Stimulated activated CD8-positive, alpha-beta memory T cell treated with anti-CD3 and anti-CD28 coated beads, Interleukin-15, amount 100 ng/mL, for 4 hours (primary cell): ENCODE measurements at places on chromosomes 12 and 14.

DNA sequence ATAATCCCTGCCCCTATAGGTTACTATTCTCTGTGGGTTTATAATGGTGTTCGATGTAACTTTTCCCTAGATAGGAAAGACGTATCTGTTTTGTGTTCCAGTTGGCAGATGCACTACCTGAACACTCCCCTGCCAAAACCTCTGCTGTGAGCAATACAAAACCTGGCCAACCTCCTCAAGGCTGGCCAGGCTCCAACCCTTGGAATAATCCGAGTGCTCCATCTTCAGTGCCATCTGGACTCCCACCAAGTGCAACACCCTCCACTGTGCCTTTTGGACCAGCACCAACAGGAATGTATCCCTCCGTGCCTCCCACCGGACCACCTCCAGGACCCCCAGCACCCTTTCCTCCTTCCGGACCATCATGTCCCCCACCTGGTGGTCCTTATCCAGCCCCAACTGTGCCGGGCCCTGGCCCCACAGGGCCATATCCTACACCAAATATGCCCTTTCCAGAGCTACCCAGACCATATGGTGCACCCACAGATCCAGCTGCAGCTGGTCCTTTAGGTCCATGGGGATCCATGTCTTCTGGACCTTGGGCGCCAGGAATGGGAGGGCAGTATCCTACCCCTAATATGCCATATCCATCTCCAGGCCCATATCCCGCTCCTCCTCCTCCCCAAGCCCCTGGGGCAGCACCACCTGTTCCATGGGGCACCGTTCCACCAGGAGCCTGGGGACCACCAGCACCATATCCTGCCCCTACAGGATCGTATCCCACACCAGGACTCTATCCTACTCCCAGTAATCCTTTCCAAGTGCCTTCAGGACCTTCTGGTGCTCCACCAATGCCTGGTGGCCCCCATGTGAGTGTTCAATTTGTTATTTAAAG lies 11.3 kb downstream of the MAPK1IP1L start:
- no peak for DNase-seq

DNA sequence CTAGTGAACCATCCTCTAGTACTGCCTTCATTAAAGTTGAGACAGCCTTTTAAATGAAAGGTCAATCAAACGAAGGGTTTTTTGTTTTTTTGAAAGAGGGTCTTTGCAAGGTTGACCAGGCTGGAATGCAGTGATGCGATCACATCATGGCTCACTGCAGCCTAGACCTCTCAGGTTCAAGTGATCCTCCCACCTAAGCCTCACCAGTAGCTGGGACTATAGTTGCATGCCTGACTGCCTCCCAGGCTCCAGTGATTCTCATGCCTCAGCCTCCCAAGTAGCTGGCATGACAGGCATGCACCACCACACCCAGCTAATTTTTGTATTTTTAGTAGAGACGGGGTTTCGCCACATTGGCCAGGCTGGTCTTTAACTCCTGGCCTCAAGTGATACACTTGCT lies 114.6 kb upstream of the SINHCAF start:
- no peak for DNase-seq

GRCh38 chr12:57898308-57898970 lies 42.9 kb upstream of the ATP23 start:
- DNase-seq: no peak

DNA sequence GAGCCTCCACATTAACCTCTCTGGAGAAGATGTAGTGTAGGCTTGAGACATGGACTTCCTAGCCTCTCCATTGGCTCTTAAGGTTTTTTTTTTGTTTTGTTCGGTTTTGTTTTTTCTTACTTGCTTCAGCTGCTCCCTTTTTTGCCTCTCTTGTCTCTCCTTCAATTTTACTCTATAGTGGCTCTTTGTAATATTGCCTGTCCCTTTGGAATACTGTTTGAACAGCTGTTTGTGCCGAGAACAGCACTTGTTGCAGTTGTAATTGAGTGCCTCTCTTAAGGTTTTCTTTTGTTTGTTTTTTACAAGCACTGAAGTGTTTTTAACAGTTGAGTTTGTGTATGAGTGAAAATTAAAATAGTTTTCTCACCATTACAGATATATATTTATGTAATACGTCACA lies 567.7 kb downstream of the LRFN5 start:
- DNase-seq: no peak

DNA sequence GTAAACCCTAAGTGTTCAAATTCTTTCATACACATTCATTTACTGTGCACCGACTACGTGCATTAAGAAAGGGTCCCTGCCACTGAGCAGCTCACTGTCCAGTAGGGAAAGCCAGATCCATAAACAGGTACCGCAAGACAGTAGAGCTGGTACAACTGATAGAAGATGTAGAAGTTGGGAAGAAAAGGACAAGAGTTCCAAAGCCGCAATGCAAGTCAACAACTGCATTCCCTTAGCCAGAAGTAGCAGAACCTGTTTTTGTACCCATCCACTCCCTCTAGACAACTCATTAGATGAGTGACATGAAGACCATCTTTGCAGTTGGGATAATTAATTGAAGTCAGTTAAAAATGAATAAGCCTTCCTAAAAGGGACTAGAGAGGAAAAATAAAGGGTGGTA lies 1.3 kb downstream of the SENP1 start:
- DNase-seq: no peak

- DNase-seq: no peak
These were observed 3.0 kb upstream of the FNTB start for GRCh38 chr14:64983439-64984310.

DNA sequence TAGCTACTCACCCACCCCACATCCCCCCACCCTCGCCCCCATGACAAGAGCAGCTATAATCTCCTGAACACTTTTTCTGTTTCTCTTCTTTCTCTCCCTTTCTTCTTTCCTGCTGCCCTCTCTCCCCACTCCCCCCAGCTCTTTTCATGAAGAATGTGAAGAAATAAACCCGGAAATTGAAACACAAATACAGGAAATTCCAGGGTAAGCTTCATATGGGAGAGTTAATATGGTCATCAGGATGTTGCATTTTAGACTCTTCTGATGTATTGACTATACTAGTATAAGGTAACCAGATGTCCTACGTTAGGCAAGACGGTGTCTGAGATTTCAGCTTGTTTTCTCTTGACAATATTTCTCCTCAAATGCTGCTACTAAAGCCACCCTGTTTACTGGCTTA lies 41.6 kb upstream of the LRIG3 start:
- DNase-seq: no peak

DNA sequence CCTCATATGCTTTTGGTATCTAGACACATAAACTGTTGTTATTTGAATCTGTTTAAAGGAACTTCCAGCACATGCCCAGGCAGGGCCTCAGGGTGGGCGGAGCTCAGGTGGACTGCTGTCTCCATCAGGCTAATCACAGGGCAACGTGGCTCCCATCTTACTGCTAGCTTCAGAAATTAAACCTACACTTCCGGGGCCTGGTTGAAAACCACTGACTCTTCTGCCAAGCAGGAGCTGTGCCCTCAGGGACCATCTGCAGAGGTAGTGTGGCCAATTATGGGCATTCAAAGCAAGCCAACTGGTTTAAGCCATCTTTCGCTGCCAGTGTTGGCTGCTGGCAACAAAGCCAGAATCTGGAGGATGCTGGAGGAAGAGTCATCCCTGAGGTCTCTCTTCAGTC lies 97.5 kb downstream of the TMX1 start:
- no peak for DNase-seq

- DNase-seq: no peak
These were observed 62.3 kb downstream of the SPRING1 start for GRCh38 chr12:116675339-116676107.

GRCh38 chr14:82388488-82388887 lies 854.8 kb upstream of the SEL1L start:
- DNase-seq: no peak

DNA sequence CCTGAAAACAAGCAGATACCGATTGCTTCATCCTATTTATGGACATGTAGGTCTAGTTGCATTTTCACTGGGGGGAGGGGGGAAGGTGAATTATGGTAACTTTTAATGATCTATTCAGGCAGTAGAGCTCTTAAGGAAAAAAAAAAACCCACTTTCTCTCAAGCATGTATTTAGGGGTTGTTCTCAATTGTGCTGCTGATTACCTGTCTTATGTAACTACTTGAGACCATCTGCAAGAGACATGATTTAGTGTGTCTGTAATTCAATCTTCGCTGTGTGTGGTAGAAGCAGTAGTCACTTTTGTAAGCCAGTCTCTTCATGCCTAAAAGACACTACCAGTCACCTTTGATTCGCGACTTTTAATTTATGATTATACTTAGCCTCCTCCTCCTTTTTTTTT lies 8.9 kb downstream of the CALM1 start:
- DNase-seq: no peak

DNA sequence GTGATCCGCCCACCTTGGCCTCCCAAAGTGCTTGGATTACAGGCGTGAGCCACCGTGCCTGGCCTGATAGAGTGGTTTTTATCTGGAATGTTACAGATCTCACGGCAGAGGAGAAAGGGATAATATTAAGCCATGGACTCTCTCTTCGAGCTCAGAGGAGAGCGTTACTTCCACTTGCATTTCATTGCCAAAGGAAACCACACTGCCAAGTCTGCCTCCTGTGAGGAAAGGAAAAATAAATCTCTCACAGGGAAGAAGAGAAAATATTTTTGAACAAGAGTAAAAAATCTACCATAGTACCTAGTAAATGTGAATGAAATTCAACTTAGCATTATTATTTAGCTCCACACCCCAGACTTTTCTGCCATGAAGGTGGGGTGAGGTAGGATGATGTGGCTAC lies 319.2 kb upstream of the PRICKLE1 start:
- no peak for DNase-seq

DNA sequence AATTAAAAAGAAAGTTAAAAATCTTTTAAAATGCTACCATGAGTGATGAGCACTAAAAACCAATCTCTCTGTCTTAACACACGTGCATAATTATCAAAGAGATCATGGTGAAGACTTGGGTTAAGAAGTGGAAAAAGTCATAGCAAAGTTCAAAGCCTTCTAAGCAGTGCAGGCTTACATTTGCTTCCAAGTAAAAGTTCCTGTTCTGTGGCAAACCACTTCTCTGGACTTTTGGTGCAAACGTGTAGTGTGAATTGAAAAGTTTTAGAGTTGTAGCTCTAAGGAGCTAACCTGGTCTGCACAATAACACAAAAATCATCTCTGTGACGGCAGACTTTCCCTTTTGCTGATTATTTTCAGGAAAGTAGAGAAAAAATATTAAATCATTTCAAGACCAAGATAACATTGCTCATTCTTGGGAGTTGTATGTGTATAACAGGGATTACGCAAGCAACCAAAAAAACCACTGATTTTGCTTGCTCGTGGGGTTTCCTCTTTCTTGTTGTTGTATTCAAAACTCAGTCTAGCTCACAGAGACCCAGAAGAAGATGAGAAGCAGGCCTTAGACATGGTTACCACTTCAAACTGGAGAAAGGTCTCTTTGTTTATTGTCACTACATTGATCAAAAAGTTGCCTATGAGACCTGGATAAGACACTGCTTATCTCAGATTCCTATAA lies 2.3 kb upstream of the GLIPR1 start:
- no peak for DNase-seq

DNA sequence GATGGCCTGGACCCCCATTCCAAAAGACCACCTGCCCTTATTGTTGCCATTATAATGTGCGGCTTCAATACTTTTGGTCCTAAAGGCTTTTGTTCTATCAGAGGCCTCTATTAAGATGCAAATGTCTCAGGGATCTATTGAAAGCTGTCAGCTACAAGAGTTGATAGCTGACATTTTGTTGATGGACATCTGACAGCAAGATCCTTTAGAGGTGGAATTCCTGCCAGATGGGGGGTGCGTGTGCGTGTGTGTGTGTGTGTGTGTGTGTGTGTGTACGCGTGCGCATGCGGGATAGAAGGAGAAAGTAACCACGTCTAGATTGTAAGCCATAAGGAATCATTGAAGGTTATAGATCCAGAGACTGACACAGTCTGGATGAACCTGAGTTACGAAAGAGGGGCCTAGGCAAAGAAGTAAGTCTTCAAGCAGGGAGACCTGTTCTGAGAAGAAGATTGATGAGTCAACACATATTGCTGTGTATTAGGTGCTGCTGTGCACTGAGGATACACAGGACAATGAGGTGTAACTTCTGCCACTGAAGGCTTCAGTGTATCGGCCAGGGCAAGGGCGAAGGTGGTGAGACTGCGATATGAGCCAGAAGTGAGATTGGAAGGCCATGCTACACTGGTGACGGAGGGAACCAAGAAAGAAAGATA lies 89.2 kb downstream of the PRMT8 start:
- DNase-seq: no peak

GRCh38 chr12:50075808-50076170 lies 9.4 kb upstream of the SMARCD1 start:
- no peak for DNase-seq

DNA sequence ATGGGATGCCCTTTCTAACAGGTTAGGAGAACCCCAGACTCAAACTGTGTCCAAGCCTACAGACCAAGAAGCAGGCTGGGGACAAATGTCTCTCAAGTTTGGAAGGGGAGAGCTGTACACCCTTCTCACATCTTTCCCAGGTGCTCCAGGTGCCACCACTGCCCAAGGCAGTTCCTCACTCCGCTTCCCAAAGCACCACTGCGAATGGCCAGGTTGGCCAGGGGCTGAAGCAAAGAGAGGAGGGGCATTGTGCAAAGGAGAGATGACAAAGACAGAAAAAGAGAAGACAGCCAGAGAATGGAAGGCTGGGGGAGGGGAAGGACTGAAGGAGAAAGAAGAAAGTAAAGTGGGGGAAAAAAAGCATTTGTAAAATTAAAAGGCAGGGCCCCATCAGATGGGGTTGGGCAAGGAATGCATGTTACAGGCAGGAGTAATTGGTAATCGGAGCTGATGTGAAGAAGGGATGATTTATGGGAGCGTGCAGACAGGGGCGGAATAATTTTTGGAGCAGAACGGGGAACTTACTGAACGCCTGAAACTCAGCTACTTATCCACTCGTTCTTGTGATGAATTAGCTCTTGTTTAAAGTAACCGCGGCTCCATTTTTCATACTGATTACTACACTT lies 165.8 kb downstream of the ESRRB start:
- no peak for DNase-seq

DNA sequence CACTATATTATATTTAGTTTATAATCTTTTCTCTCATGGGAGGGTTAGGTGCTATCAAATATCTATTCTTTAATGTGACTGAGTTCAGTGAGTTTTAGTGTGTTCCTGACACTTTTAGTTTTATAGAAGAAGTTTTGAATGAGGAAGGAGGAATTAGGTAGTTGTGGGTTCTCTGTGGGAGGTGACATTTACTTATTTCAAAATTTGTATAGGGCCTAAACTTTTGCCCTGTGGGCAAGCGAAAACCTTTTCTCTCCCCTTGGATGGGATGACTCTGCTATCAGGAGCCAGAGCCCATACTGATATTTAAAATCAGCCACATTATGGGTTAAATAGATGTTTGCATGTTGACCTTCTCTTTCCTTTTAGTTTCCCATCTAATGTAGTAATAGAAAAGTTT lies 43.6 kb downstream of the SPATS2 start:
- no peak for DNase-seq

DNA sequence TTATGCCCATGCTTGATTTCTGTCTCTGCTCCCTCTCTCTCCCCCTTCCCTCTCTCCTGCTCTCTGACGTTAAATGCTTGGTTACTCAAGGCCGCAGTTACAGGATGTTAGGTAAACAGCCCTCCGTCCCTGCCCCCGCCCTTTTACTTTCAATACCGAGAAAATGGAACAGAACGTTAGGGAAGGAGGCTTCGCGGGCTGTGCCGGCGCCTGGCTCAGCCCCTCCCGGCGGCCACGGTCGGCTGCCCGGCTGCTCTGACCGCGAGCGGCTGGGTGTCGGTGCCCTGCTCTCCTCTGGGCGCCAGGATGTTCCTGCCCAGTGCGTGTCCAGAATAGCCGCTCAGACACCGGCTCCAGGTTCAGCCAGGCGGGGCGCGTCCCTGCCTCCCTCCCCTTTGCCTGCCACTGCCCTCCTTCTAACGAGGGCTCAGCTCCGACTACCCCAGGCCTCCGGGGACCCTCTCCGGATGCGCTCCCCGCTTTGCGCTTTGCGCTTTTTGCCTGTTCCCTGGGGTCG lies 166.1 kb downstream of the ADCK1 start:
- no peak for DNase-seq
